ENCODE measurements at places on chromosomes 2 and 18.

- DNase-seq: peak; percentile 66
These were observed 32.2 kb downstream of the IKZF2 start for GRCh38 chr2:213119061-213119809.

GRCh38 chr18:48575658-48576456 is 37.0 kb downstream of the CTIF start:
- no peak for DNase-seq

GRCh38 chr2:233243348-233243747 is 8.1 kb upstream of the ATG16L1 start:
- no peak for DNase-seq

- DNase-seq: peak; percentile 93
These were observed 140.9 kb downstream of the CAPN13 start for GRCh38 chr2:30666266-30666874.

DNA sequence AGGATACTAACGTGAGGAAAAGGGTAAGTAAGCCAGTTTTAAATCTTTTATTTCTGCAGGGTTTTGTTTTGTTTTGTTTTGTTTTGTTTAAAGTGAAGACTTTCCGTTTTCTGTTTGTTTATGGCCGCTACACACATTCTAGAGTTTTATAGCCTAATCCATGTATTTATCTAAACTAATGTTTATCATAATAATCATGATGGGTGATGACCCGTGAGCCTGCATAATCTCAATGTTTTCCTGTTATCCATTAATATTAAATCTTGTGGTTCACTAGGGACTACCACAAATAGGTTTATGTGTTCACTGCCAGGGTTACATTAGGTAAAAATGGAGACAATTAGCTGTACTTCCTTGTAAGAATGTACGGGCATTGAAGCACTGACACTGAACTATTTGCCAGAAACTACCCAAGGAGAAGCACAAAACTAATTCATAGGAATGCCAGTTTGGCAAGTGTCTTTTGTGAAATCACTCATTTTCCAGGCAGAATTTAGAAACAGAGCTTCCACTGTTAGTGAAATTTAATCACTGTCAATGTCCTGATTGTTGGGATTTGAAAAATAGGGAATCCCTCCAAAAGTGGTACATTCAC is 574.8 kb downstream of the LRP1B start:
- DNase-seq: no peak

Data from AG04449 (cell line).